ENCODE measurements at places on chromosomes 12 and 14.

DNA sequence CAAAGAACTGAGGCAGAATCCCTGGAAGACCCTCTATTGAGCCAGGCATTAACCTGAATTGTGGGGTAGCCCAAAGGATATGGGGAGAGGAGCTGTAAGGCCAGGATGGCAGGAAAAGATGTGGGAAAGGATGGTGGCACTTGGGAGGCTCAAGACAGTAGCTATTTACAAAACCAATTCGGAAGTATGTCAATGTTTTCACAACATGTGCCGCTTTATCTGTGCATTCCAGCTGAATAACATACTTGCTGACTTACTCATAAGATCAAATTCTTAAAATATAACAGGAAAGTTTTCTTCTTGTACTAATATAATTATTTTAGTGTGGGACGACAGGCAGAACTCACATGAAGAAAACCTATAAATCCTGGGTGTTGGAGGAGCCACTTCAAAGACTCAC, 10.6 kb downstream of the BBS10 start:
- no peak for DNase-seq

DNA sequence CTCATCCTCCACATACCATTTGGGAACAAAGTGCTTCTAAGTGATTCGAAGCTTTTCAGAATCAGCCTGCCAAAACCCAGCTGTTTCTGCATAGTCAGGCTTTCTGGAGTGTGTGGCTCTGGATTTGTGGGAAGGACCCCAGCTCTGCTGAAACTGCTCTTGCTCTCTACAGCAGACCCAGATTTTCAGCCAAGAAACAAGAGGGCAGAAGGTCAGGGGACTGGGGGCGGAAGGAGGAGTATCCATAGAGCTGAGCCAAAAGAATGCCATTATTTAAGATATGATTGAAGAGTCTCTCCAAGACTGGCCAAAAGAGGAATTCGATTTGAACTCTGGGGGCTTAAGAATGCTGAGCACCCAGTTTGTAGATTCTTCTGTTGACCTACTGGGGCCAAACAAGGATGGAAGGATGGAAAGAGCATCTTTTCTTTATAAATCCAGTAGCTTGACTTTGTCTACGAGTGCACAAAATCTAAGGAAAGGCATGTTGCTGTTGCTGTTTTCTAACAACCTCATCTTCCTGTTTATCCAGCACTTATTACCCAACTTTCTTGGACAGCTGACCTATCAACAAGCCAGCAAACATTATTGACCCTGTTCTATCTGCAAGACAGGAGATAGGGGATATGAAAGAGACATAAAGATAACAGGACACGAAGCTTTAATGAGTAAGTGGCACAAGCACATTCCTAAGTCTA, 29.2 kb downstream of the FBLN5 start:
- no peak for DNase-seq

GRCh38 chr14:52051871-52052270, 17.0 kb downstream of the NID2 start:
- no peak for DNase-seq

DNA sequence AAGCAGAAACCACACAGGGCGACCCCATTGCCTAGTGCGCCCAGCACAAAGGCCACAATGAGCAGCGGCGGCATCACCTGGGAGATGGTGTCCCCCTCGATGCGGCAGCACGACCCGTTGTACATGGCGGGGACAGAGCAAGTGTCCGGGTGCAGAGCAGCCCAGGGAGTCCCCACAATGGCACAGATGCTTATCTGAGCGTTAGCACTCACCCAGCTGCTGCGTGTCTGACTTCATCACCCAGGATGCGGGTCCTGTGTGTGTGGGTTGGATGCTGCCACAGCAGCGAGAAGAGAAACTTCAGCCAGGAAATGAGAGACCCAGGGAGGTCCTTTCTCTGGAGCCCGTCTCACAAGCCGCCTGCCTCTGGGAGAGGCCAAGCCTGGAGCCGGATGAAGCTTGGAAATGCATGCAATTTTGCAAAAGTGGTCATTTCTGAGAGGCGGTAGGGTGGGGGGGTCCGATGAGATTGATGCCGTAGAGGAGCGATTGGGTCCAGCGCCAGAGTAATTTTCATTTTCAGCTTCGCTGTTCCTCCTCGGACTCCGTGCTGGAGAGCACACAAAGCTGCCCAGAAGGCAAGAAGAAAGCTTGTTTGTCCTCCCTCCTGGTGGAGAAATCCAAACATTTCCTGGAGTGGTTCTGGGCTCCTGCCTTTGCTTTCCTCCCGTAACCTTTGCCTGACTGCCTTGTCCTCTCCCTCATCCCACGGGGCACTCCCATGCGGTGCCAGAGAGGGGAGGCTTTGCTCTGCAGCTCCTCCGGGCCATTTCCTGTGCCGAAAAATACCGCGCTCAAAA, at the start of gene HCAR1:
Gene HCAR1 (minus strand): TSS at position 630 of the 800 bp plus-strand sequence. CDS start 505 bp downstream, at position 125.
- DNase-seq: no peak

DNA sequence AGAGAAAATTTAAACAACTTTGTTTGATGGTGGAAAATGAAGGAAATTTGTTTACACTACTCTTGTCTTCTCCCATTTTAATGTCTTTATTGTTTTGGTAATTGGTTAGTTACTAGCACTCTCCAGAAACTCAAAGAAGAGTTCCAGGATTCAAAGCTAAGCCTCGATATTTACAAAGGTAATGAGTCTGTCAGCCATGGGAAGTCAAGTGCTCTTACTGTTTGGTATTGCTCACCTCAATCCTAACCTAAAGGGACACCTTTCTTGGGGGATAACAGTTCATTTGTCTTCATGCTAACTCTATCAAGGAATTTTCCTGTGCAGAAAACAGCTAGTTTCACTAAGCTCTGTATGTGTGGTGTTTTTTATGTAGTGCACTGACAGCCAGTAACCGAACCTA, 222.9 kb upstream of the LMO3 start:
- DNase-seq: no peak

DNA sequence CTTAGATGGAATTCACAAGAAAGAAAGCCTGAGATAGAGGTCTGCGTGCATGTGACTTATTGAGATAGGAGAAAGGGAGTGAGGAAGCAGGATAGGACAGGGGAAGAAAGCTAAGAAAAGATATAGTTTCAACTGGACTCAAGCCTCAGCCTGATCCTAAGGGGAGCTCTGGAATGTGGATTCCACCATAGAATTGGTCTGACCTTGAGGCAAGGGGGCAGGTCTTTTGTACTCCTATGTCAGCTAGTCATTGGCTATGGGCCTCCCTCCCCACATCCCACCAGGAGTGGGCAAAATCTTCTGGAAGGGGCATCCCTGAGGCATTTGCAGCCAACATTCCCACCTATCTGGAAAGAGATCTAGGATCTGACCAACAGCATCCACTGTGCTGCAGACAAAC, 88.5 kb upstream of the HSPB8 start:
- DNase-seq: no peak
